ENCODE measurements at places on chromosomes 4 and X.

GRCh38 chr4:164087733-164088132, 593.2 kb downstream of the TMA16 start:
- DNase-seq, result no peak

- no peak for DNase-seq
Observed at GRCh38 chrX:152817078-152817764, 13.3 kb downstream of the CETN2 start.

DNA sequence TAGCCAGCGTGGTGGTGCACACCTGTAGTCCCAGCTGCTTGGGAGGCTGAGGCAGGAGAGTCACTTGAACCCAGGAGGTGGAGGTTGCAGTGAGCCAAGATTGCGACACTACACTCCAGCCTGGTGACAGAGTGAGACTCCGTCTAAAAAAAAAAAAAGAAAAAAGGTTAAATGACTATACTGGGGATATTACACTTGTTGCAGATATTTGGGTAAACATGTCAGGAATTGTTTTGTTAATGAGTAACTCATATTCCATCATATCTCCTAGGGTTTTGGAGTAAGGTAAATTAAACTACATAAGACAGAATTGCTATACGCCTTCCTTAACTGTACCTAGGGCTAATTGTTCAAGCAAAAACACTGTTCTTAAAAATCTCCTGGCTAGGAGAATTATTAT, 291.4 kb upstream of the IGFBP7 start:
- no peak for DNase-seq

- no peak for DNase-seq
Observed at GRCh38 chr4:26171941-26172340, 148.9 kb upstream of the RBPJ start.

DNA sequence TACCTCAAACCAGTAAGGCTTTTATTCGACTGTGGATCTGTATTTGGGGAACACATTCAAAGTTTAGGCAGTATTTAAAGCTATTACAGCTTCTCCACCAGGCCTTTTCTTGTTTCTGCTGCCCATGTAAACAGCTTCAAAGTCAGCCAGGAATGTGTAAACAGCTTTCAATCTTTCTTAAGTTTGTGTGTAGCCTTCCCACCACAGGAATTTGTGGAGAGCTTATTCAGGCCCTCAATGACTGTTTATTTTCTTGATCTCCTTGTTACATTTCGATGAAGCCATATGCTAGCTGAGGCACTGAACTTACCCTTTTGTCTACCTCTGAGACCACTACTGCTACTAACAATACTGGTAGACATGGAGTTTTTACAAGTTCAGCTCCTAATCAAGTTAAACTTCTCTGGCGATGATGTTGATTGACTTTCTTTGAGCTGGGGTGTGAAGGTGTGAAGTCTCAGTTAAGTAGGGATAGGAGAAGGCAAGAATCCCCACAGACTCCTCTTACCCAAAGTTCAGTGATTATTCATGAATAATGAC, 72.6 kb downstream of the NWD2 start:
- no peak for DNase-seq

GRCh38 chr4:84952004-84952403, 14.5 kb downstream of the WDFY3 start:
- no peak for DNase-seq

GRCh38 chr4:113398441-113399143, 349.1 kb downstream of the ANK2 start:
- DNase-seq, result no peak

DNA sequence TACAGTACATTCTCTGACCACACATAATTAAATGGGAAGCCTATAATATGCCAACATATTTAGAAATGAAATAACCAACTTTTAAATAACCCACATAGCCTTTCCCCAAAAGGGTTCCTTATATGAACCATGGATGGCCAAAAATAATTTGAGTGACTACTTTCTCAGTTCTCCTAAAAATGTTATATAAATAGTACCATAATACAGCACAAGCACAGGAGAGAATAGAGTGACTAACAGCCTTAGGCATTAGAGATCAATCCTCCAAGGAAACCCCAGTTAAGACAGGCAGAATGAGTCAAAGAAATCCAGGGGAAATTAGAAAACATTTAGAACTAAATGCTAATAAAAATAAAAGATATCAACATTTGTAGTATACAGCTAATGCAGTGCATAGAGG, 50.2 kb downstream of the ANKRD17 start:
- no peak for DNase-seq

DNA sequence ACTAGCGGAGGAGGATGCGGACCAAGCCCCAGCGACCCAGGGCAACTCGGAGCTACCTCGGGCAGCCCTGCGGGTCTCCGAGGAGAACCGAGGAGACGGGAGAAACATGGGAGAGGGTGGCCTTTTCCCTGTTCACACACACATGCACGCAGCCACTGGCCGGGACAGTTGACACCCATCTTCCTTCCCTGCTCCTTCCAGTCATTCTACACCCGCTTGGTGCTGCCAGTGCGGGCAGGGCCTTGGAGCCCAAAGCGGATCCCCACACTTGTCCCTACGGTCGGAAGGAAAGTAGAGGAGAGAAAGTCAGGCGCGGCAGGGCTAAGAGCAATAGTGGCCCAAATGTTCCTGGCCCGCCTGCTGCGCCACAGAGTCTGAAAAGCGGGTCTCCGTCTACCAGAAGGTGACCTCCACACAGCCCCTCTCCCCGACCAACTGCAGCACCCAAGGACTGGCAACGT, 1.1 kb upstream of the PPP3CA start:
- DNase-seq, result no peak

DNA sequence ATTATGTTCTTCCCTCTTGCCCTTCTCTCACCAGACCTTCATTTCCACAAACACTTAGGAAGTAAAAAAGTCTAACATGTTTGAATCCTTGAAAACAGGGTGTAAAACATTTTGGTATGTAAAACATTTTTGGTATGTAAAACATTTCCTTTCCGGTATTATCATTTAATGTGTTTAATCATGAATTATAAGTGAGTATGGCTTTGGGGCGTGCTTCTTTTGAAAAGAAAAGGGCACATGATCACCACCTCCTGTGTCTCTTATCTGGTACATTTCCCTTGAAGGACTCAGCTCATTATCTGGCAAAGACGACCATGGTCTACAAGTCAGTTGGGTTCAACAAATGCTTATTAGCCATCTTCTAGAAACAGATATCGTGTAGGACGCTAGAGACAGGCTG, 283.6 kb downstream of the FRMPD4 start:
- DNase-seq, result no peak

DNA sequence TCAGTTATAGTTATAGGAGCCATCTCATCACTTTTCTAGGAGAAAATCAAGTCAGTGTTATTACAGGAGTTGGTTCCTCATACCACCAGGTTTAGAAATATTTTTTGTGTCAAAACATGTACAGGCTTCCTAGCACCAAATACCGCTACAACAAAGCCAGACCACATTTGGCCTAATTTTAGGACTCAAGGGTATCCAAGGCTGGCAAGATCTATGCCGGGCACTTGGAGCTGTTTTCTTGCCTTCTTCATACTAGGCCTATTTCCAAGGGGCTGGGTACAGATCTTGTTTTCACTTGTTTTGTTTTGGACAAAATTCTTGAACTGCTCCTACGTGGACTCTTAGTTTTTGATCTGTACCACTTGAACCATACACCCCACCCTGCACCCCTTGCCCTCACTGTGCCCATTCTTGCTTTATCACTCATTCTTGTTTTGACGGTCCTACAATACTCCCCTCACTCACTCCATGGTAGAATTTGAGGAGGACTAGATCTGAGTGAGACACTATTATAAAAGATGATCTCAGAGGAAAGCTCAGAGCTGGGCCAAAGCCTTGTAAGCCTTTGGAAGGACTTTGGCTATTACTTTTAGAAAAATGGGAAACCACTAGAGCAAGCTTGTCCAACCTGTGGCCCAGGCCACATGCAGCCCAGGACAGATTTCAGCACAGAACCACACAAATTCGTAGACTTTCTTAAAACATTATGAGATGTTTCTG, 17.7 kb upstream of the TMEM144 start:
- no peak for DNase-seq

DNA sequence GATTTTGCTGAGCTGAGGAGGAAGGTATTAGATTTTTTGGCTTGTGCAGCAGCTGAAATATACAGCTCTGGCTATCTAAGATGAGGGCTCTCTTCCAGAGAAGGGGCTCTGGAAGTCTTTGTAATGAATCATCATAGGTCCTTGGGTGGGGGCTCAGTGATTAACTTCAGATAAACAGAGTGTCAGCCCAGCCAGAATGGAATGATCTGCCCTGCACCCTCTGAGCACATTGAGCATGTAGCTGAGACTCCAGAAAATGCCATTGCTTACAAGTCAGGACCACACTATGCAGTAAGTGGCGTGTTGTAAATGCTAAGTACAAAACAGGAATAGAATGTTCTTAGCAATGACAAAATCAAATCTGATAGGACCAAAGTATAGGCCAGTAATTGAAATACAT, 836.0 kb downstream of the PDHA2 start:
- DNase-seq, result no peak

DNA sequence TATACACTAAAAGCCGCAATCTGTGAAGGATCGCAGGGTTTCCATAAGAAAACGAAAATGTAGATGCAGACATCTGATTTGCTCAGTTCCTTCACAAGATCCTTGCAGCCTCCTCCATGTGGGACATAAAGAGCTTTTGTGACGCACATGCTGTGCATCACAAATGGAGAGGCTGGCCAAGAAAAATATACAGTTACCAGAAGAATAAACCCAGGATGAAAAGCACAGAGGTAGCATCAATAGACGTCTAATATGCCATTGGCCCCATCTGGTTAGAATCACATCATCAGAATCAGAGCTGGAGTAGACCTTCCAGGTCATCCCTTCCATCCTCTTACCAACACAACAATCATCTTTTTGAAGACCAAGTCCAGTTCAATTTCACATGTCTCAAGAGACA, 517.4 kb downstream of the RAB28 start:
- no peak for DNase-seq

DNA sequence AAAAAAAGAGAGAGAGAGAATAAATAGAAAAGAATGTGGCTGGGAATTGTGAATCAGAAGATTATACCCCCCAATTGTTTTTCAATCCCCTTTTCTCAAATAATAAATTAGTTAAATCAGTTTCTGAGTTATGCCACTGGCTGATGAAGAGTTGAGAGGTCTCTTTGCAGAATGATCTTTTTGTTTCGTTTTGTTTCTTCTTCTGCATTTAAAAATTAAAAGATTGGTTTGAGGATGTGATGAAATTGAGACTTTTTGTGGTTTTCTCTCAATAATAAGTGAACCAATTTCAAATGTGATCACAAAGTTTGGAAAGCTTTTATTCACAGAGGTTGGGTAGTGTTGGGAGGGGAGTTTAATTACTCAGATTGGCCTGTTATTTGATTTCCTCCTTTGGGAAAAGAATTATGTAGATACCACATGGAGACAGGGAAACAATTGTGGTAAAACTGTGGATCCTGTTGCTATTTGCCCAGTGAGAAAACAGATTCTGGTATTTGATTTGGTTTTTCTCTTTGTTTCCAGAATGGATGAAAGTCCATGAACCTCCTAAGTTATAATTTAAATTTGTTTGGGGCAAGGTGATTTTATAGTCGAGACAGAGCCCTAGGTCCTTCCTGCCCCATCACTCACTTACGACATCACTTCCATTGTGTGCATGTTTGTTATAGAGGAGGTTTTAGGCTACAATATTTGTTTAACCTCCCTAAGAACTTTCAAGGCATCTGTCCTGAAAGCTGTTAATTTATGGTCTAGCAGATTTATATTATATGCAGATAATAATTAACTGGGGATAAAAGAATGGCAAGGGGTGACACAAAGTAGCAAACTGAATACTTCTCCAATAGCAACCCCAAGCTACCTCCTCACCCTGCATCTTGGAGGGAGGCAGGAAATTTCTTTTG, 92.0 kb upstream of the BMPR1B start:
- DNase-seq, result no peak

- DNase-seq, result no peak
Observed at GRCh38 chr4:140031706-140032105, 122.3 kb downstream of the MAML3 start.

DNA sequence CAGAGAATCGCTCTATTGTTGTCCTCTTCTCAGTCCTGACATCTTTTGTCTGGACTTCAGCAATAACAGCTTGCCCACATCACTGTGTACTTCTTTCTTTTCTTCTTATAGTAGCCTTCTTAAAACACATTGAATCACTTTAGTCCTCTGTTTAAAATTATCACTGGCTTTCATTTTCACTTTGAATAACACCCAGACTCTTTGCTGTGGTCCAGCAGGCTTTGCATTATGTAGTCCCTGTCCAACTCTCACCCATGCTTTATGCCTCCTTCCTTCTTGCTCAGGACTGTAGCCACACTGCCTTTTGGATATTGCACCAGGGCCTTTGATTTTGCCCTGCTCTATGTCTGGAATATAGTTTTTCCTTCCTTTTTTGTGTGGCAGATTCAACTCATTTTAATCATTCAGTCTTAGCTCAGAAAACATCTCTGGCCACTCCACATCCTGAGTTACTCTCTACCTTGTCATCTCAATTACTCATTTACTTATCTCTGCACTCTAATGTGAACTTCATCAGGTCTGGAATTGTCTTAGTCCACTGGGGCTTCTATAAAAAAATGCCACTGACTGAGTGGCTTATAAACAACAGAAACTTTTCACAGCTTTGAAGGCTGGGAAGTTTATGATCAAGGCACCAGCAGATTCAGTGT, 168.2 kb downstream of the C4orf33 start:
- DNase-seq, result no peak

GRCh38 chr4:76601791-76602190, 166.8 kb downstream of the SHROOM3 start:
- DNase-seq, result no peak

- no peak for DNase-seq
Observed at GRCh38 chr4:138897811-138898226, 117.8 kb upstream of the NOCT start.

DNA sequence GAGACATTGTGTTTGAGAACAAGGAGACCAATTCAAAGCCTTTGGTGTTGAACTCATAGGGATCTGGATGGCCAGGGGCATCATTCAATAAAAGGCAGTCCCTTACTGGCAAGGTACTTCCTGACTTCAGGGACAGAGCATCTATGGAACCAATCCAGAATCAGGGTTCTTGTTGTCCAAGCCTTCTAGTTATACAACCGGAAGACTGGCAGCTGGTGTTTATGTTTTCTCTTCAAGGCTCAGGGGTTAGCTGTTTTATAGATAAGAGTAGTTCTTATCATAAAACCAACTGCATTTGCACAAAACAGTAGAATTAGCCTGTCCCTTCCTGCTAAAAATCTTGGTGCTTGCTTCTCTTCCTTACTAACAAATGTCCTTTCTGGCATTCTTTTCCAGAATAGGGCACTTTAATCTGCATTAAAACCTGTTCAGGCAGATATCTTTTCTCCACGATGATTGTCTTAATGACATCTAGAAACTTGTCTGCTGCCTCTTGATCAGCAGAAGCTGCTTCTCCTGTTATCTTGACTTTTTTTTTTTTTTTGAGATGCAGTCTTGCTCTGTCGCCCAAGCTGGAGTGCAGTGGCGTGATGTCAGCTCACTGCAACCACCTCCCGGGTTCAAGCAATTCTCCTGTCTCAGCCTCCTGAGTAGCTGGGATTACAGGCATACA, 38.4 kb upstream of the ARHGEF6 start:
- DNase-seq, result no peak

GRCh38 chr4:113764720-113765264, 3.3 kb upstream of the CAMK2D start:
- DNase-seq, result no peak

GRCh38 chrX:55488593-55489313, 895 bp downstream of the USP51 start:
- peak; percentile 63 for DNase-seq

Data from activated naive CD4-positive, alpha-beta T cell treated with anti-CD3 and anti-CD28 coated beads, Interleukin-2, amount 50 U/mL, for 16 hours (primary cell).